ENCODE measurements at places on chromosomes 12 and 14.

DNA sequence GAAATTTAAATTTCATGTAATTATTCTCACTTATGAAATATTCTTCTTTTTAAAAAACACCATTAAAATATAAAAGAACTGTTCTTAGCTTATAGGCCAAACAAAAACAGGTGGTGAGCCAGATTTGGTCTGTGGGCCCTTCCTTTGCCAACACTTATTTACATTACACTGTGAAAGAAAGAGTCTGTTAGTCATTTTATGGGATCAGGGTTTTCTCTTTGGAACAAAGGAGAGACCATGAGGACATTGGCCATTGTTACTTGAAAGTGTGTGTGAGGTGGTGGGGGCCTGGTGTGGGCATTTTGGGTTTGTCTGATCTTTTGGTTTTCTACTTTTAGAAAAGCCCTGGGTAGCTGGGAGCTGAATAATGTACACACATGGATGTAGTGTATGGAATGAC, 62.7 kb downstream of the TTC6 start:
- DNase-seq = no peak

DNA sequence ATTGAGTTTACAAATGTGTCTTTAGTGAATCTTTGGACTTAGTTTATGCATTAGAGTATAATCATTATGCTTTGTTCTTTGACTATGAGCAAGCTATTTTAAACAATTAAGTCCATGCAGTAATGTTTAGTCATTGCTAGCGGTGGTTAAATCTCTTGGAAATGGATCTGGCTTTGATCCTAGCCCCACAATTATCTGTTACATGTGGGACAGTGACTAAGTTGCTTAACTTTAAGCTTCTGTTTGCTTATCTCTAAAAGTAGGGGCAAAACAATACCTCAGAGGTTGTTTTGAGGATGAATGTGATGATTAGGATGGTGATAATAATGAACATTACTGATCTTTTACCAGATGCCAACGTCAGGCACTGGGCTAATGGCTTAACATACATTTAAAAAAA, 124.2 kb downstream of the NPAS3 start:
- DNase-seq = no peak

DNA sequence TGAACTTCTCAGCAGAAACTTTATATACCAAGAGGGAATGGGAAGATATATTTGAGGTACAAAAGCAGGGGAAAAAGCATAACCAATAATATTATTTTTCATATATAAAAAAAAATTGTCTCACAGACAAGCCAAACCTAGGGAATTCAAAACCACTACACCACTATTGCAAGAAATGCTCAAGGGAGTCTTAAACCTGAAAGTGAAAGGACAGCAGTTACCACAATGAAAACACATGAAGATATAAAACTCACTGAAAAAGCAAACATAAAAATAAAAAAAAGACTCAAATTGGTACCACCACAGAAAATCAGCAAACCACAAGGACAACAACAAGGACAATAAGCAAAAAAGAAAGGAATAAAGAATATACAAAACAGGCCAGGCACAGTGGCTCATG, 131.9 kb downstream of the CEP128 start:
- DNase-seq = no peak

DNA sequence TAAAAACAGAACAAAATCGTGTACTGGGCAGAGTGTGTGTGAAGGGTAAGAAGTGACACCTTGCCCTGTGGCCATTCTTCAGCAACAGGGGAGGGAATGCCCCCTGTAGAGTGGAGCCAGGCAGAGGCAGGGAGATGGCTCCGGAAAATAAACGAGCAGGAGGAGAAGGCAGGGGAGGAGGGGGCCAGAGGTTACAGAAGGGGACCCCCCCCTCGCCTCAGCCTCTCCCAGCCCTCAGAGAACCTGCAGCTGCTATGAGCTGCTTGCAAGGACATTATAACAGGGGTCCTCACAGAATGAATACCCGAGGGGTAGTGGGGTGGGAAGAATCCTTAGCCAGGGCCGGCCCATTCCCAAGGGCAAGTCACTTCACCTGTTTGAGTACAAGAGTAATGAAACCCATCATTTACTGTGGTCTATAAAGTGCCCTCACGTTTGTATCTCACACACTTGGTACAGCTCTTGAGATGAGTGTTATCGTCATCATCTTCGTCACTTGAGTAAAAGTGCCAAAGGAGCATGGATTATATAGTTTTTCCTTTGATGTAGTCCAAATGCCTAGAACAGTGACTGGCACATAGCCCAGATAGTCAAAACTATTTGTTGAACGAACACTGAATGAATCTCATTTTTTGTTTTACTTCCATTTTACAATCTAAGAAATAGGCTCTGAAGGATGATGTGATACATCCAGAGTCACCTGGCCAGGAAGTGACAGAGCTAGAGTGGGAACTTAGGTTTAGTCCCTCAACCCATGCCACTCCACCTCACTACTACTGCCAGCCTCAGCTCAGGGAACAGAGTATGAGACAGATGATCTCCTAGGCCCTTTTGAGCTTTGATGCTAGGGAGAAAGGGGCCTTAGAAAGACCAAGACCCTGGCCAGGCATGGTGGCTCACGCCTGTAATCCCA, 14.5 kb downstream of the SCNN1A start:
- DNase-seq = no peak

Measured in SIG-M5 (cell line).